ENCODE measurements at places on chromosomes 16 and 17.

- no peak for DNase-seq
Observed at GRCh38 chr17:17714261-17714866, 33.1 kb downstream of the RAI1 start.

- DNase-seq, result no peak
Observed at GRCh38 chr17:68179236-68179925, 68.5 kb upstream of the AMZ2 start.

DNA sequence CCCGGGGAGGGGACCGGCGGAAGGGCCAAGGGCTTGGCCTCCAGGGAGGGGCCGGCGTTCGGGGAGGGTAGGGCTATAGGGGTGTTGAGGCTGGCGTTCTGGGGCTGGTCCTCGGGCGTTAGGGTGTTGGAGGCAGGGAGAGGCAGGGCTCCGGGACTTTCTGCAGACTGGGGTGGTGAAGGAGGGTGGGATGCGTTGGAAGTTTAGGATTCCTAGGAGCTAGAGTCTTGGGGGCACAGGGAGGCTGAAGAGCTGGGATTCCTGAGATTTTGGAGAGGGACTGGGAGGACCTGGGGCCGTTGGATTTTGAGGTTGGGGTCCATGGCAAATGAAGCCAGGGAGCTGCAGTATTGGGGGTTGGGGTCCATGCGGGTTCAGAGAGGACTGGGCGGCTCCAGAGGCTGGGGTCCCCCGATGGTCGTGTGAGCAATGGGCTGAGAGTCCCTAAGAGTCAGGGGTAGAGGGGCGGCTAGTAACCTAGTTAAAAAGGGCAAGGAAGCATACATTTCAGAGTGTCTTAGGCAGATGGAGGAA is 740 bp downstream of the NFATC2IP start:
- no peak for DNase-seq

GRCh38 chr16:89556750-89557689 is 3.5 kb upstream of the RPL13 start:
- peak; percentile 68 for DNase-seq

GRCh38 chr17:6473128-6473767 is 29.0 kb downstream of the PIMREG start:
- DNase-seq, result peak; percentile 56

DNA sequence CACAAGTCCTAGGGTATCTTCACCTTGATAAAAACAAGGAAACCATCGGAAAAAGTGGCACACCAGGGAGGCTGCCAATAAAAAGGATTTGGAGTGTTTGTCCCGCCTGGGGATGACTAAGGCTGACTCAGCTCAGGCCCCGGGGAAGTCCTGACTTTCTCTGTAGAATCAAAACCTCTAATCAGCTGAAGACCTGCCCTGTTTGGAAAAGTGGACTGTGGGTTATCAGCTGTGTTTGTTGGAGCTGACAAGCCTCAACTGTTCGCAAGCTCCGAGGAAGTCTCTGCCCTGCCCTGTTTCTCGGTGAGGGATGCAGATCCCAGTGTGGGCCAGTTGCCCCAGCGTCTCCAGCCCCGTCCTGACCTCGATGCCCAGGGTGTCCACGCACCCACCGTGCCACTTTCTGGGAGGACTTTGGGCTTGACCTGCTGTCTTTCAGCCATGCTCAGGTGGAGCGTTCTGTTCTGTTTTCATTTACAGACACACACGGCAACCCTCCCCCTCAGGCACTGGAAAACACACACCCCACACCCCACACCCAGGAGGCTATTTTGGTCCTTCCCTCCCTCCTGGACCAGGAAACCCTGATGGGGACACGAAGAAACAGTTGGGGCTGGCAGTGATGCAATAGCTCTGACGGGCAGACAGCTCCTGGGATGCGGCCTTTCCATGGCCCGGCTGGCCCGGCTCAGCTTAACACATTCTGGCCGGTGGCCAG is 27.6 kb upstream of the PITPNA start:
- DNase-seq, result no peak

- DNase-seq, result no peak
Observed at GRCh38 chr17:7838090-7839075, 4.4 kb downstream of the KDM6B start.

DNA sequence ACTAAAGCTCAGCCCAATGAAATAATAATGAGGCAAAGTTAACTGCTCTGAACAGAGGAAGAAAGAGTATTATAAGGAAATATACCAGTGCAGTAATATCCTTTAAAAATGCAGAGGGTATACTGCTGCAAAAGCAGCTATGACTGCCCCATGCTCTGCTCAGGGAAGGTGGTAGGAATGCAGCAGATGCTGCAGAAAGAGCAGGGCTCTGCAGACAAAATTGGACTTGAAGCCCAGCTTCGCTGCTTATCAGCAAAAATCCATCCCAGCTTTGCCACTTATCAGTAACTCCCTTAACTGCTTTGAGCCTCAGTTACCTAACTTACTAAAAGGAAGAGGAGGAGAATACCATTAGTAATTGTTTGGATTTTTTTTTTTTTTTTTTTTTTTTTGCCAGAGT is 533.8 kb upstream of the CDH5 start:
- no peak for DNase-seq

GRCh38 chr17:32124985-32125847 is 17.1 kb upstream of the RHOT1 start:
- no peak for DNase-seq

GRCh38 chr16:88686062-88686438 is 257 bp downstream of the SNAI3 start:
- no peak for DNase-seq

- DNase-seq, result no peak
Observed at GRCh38 chr16:84362471-84362941, 5.8 kb upstream of the ATP2C2 start.

- DNase-seq, result no peak
Observed at GRCh38 chr17:78665387-78665951, 88.3 kb upstream of the DNAH17 start.

DNA sequence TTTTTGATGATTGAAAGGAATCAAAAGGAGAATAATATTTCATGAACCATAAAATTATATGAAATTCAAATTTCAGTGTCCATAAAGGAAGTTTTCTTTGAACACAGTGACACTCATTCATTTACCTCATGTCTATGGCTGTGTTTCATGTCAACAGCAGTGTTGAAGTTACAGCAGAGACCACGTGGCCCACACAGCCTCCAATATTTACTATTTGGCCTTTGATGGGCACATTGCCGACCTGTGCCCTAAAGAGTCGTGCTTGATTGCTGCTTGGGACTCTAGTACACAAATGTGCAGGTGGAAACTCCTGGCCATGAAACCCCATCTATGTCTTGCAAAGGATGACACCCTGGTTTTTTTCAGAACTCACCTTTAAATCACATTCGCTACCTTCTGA is 57.0 kb downstream of the CES1 start:
- DNase-seq, result no peak

GRCh38 chr17:54307351-54307750 is 484.6 kb downstream of the KIF2B start:
- no peak for DNase-seq

DNA sequence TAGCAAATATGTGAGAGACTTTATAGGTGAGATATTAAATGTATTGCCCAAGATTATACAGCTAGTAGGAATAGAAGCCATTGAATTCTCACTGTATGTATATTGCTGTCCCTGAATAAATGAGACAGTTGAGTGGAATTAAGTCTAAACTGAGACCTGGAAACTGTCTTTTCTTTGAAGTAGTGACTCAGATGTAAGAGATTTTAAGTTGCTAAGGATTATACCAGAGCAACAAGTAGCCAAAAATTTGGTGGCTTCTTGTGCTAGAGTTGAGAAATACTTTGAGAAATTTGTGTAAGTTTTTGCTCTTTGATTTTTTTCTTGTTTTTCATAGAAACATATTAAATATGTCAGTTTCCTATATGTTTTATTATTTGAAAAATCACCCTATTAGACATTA is 58.7 kb downstream of the TANC2 start:
- no peak for DNase-seq

- DNase-seq, result peak; percentile 53
Observed at GRCh38 chr17:62703776-62704380, 76.4 kb downstream of the MRC2 start.

DNA sequence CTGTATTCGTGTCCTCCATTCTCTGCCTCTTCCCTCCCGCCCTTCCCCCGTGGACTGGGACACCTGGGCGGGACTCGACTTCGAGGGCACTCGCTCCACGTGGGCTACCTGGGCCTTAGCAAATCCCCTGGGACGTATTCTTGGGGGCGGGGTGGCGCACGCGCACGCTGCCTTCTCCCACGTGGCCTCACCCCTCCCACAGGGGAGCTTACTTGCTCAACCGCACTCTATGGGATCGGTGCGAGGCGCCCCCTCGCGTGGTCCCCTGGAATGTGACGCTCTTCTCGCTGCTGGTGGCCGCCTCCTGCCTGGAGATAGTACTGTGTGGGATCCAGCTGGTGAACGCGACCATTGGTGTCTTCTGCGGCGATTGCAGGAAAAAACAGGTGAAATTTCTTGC is 3.5 kb downstream of the VMO1 start:
- DNase-seq, result no peak

DNA sequence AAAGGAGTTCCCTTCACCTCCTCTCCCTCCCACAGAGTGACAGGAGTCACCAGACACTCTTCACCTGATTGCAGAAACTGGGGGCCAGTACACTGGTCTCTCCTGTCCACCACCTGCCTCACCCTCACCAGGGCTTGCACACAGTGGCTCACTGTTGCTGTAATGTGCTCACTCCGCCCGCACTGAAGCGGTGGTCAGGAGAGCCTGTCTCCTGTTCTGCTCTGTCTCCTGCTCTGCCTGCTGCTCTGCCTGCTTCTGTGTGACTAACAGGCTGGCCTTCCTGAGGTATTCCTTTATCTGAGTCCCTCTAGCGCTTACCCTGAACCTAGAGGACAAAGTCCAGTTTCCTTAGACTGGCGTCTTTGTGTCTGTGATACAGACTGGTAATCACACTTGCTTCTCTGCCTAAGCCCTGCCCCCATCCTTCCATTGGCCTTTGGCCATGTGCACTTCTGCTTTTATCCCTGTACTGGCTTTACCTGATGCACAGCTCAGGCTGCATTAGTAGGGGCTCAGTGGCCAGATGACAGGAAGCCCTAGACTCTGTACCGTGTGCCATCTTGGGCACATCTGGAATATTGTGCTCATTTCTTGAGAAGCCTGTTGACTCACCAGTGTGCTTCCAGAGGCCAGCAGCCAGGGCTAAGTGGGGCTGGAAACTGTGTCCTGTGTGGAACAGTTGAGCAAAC is 13.3 kb downstream of the PROCA1 start:
- DNase-seq, result no peak

GRCh38 chr17:49514071-49514721 is 19.1 kb downstream of the NGFR start:
- DNase-seq, result no peak

- DNase-seq, result no peak
Observed at GRCh38 chr17:881778-882177, 97.8 kb downstream of the NXN start.

DNA sequence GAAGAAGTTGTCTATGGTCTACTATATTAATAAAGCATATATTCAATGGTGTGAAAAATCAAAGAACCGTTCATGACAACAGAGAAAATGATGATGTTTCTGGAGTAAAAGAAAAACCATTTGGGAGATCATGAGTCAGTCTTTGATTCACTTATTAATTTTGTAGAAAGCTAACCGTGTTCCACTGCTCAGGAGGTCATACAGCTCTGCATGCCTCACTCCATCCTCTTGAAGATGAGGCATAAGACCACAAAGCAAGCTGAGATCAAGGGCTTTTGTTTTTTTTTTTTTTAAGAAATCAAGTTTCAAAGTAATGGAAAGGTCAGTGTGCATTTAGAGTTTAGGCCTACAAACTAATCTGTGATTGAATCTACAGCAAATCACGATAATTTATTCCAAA is 206.4 kb downstream of the CEP112 start:
- DNase-seq, result no peak

DNA sequence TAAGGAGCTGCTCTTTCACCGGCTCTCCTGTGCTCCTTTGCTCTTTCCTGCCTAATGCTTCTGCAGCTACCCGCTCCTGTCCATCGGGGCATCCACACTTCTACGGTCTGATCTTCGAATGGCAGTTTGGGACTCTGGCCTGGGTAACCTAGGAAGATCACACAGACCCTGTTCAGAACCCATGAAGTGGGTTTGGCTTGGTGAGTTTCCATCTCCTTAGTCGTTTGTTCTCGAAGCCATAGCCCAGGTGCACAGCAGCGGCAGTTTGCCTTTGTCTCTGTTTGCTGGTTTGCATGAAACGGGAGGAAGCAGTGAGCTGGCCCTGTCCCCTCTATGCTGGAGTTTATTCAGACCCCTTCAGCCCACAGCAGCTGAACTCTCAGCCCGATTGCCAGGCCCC is 29.0 kb downstream of the PSMD7 start:
- DNase-seq, result no peak

GRCh38 chr16:89322321-89323119 is 105.0 kb downstream of the ZNF778 start:
- no peak for DNase-seq

GRCh38 chr16:2948807-2949704 is 15.0 kb upstream of the KREMEN2 start:
- no peak for DNase-seq

DNA sequence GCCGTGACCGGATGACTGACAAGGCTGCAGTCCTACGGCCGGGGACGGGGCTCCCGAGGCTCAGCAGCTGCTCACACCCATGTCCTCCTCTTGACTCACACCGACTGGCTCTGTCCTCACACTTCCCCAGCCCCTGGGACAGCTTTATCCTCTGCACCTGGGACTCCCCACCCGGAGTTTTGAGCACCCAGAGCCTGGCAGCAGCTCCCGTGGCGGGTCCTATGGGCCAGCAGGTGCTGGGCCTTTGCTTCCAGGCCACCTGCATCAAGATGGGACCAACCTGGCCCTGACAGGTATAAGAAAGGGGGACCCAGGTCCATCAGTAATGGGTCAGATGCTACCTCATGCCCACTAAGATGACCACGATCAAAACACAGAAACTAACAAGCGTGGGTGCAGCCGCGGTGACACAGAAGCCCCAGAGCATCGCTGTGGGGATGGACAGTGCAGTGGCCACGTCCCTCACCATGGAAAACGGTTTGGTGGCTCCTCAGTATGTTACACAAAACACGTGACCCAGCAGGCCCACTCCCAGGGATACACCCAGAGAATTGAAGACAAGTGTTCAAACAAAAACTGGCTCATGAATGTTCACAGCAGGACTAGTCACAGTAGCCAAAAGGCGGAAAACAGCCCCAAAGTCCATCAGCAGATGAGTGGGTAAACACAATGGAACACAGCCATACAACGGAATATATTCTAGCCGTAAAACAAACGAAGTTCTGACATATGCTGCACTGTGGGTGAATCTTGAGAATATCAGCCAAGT is 3.3 kb upstream of the NOTUM start:
- no peak for DNase-seq

DNA sequence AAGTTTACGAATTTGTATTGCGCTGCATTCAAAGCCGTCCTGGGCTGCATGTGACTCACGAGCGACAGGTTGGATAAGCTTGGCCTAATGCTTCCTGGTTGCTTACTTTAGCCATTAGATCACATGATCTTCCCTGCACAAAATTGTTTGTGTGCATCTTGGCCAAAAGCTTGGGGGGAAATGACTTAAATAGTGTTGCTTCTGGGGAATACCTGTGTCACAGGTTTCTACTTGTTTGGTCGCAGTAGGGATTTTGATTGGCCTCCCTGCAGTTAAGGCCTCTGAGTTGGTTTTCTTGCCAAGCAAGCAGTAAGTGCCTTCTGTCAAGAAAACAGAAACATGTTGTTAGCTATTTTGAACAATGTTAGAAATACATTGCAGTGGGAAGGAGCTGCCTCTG is 39.6 kb upstream of the DUSP14 start:
- DNase-seq, result no peak

- DNase-seq, result no peak
Observed at GRCh38 chr17:45307290-45308015, 9.4 kb downstream of the MAP3K14 start.
